ENCODE measurements at places on chromosomes 7 and 10.

- DNase-seq: no peak
Measured at GRCh38 chr7:118573085-118573484, 348.6 kb downstream of the ANKRD7 start.

DNA sequence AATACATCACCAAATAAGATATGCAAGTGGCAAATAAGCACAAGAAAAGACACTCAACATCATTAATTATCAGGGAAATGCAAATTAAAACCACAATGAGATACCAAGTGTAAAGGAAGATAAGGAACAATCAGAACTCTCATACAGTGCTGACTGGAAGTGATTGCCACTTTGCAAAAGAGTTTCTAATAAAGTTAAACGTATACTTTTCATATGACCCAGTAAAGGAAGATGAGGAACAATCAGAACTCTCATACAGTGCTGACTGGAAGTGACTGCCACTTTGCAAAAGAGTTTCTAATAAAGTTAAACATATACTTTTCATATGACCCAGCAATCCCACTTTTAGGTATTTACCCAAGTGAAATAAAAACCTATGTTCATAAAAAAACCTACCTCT lies 12.2 kb upstream of the JMJD1C start:
- DNase-seq: no peak

DNA sequence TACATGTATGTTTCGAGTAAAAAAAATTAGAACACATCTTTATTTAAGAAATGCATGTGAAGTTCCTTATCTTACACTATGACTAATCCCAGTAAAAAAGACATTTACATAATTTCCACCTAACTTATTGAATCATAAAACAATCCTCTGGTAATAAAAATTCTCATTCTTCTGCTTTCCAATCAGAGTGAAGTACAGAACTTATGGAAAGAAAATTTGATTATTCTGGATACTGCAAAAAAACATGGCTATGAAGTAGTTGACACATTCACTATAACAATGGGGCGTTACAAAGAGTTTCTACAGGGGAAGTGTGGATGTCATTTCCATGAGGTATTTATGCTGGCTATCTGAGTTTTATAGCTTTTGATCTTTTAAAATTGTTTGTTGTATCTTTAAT lies 57.7 kb upstream of the WNT16 start:
- DNase-seq: no peak

DNA sequence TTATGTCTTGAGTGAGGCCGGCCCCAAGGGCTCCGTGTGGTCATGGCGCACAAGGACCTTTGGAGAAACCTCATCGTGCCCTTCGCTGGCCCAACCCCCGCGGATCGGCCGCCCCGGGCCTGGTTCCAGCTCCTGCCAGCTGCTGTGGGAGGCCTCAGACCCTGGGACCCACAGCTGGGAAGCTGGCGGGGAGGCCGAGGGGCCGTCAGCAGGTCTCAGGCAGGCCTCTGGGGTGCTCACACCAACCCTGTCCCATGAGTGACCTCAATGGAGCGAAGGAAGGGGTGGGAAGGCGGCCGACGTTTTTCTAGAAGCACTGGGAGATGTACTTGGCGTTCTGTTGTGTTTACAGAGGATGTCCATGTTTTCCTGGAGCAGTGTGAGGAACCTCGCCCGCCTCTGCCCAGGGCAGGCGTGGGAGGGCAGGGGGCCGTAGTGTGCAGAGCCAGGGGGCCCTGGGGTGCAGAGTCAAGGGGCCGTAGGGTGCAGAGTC lies 18.6 kb upstream of the ADGRA1 start:
- DNase-seq: no peak

GRCh38 chr10:32141018-32141807 lies 85.0 kb upstream of the KIF5B start:
- DNase-seq: no peak

DNA sequence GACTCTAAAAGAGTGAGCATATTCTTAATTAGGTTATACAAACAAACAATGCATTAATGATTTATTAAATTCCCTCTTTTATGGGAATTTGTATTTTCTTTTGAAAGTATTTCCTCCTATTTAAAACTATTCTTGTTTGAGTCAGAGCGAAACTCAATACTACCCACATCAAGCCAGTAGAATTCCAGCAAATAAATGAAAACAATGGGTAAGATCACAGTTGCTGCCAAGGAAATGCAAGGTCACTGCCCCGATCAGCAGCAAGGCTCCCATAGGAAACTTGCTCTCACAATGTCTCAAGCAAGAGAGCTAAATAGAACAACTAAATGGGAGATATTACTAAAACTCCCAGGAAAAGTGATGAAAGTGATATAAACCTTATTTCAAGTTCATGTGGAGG lies 206.3 kb downstream of the THSD7A start:
- DNase-seq: no peak

All from stimulated activated CD4-positive, alpha-beta T cell treated with anti-CD3 and anti-CD28 coated beads, Interleukin-1b, Interleukin-23, amount 100 ng/mL, for 48 hours (primary cell).